CD4-positive, alpha-beta T cell treated with Interleukin-4 for 1 hour (primary cell): ENCODE measurements at places on chromosomes 7 and 10.

GRCh38 chr10:28540145-28540544 is 7.2 kb downstream of the WAC start:
- no peak for DNase-seq

GRCh38 chr10:133520193-133520738 is 6.9 kb upstream of the CYP2E1 start:
- peak; percentile 88 for DNase-seq

DNA sequence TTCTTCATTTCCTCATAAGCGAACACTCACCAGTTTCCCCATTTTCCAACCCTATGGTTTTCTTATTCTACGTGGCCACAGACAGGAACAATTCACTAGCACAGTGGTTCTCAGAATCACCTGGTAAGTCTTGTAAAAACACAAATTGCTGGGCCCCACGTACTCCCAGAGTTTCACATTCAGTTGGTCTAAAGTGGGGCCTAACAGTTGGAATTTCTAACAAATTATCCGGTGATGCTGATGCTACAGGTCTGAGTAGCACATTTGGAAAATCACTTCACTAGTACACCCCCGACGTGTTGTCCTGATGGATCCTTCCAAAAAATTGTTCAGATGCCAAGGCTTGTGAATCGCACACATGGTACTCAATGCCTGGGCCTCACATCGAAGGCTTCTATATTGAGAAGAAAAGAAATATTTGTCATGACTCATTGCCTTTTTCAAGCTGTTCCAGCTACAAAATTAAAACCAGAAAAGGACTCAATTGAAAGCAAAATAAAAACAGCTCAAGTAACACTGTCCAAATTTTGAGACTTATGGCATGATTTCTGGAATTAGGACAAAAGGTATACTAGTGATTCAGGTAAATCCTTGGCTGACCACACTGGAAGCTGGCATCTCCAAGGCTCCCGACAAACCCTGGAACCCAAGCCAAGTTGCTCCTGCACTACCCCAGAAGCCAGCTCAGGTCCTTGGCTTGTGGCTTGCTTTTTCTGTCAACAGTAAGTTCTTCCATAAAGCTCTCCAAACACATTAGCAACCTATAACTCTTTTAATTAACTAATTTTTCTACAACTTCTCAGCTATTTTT is 12.9 kb upstream of the VIM start:
- no peak for DNase-seq

DNA sequence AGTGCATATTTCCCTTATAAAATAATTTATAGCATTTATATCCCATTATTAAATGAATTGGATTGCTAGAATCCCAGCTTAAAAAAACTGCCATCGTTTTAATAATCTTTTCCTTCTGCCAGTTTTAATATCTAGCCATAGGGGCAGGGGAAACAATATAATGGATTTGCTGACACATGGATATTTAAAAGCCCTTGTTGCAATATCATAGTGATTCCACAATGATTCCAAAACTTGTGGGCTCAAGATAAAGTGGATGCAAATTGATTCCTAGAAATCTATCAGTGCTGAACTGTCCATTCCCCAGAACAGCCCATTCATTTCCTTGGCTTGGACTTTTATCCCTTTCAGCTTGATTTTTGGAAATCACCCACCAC is 2.6 kb downstream of the CPA2 start:
- DNase-seq, result no peak

- no peak for DNase-seq
Observed at GRCh38 chr10:51368943-51369342, 294.7 kb downstream of the PRKG1 start.

GRCh38 chr7:27359181-27360125 is 116.9 kb downstream of the EVX1 start:
- DNase-seq, result no peak

DNA sequence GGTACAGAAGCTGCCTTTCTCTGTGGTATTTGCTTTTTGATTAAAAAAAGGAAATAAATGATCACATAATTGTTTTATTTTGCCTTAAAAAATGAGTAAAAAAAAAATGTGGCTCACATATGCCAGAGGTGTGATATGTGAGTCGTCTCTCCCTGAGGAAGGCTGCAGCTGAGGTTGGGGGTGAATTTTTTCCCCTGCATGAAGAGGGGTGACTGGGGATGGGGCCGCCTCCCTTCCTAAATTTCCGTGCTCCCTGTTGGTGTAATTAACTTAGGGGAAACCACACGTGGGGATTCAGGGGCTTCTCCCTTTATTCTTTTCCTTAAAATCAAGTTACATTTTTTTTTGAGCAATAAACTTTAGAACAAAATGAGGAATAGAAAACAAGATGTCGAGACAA is 35.4 kb downstream of the MGMT start:
- DNase-seq, result no peak

- DNase-seq, result no peak
Observed at GRCh38 chr10:110584006-110584405, 16.5 kb downstream of the SMC3 start.

- DNase-seq, result no peak
Observed at GRCh38 chr7:17626235-17626634, 314.1 kb downstream of the SNX13 start.
